Activated naive CD4-positive, alpha-beta T cell treated with anti-CD3 and anti-CD28 coated beads, Interleukin-2, amount 50 U/mL, for 16 hours (primary cell): ENCODE measurements at places on chromosomes 5 and 9.
A peak's percentile ranks its signal among the peaks of the same experiment; 100 is the strongest.

DNA sequence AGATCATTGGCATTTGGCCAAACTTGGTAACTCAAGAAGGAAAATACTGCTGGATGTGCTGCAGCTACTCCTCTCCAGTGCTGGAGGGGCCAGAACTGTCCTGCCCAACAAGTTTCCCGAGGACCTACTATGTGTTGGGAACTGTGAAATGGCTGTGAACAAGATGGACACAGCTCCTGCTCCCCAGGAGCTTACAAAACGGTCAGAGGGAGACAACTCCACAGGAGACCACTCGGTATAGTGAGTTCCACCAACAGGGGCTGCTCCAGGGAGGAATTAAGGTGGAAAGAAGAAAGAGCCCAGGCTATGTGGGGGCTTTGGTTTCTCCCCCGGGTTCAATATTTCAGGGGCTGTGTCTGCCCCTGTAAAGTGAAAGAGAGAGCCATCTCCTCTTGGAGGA is 78.8 kb downstream of the GNA14 start:
- DNase-seq = no peak

DNA sequence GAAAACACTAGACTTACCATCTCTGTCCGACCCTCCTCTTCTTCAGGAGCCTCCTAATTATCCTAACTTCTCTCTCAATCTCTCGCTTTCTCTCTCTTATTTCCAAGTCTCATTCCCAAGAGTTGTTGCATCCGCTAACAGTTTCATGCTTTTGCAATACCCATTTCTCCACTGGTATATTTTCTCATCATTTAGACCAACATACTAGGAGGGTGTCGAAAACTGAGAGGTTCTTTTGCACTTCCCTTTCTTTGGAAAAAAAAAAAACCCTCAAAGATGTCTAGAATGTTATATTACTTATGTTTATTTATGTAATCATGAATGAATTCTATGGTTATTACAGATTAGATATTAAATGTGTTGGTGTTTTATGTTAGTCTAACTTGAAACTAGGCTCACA is 35.9 kb downstream of the SPZ1 start:
- DNase-seq = no peak

DNA sequence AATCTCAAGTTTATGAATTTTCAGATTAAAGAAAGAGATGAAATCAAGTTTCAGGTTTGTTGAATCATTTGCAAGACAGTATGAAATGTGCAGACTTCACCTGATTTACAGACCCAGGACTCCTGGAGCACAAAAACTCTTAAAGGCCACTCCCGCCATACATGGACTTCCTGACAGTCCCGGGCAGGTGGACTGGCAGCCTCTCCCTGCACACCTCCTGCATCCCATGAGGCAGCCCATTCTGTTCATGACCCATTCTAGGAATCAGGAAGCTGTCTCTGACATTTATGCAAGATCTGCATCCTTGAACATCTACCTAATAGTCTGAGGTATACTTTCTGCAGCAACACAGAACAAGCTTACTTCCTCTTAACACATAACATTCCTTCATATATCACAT is 5.9 kb downstream of the DDX31 start:
- DNase-seq = no peak

GRCh38 chr5:32445287-32445758 is 783 bp upstream of the ZFR start:
- no peak for DNase-seq

GRCh38 chr5:64807520-64807919 is 38.8 kb downstream of the CWC27 start:
- no peak for DNase-seq

GRCh38 chr5:179378116-179378440 is 32.8 kb upstream of the ADAMTS2 start:
- DNase-seq = no peak

DNA sequence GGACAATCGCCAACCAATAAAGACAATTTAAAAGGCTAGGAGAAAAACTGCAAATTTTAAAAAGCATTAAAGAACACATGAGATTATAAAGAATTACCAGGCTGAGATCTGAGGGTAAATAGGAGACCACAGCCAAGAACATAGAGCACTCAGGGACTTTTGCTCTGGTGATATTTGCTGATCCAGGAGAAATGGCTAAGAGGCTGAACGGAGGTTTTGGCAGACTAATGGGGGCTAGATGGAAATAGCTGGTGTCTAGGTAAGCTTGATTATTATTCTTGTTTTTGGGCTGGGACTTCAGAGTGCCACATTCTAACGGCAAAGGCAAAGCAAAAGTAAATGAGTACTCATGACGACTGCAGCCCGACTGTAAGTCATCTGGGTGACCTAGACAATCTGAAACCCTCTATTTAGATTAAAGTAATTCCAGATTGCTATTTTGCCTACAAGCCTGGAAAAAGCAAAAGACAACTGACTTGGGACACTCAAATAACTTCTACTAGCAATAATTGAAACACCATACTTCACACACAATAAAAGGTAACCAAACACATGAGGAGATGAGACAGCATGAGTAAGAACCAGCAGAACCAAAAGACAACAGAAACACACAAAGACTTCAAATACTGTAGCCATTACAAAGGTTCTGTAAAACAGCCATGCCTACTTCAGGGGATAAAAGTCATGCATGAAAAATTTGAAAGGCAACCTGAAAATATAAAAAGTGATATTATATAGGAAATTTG is 68.8 kb downstream of the JAKMIP2 start:
- no peak for DNase-seq

DNA sequence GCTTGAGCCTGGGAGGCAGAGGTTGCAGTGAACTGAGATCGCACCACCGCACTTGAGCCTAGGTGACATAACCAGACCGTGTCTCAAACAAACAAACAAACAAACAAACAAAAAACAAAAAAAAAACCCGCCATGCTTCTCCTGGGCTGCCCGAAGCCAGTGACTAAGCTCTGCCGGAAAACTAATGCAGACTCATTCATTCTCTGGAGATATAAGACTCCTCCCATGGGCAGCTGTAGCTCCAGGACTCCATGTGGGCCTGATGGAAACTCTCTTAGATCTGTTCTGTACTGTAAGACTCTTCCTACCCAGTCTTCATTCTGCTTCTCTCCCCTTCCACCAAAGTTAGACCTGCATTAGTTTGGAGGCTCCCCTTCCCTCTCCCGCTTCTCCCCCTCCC is 11.1 kb downstream of the GLDC start:
- DNase-seq = no peak

DNA sequence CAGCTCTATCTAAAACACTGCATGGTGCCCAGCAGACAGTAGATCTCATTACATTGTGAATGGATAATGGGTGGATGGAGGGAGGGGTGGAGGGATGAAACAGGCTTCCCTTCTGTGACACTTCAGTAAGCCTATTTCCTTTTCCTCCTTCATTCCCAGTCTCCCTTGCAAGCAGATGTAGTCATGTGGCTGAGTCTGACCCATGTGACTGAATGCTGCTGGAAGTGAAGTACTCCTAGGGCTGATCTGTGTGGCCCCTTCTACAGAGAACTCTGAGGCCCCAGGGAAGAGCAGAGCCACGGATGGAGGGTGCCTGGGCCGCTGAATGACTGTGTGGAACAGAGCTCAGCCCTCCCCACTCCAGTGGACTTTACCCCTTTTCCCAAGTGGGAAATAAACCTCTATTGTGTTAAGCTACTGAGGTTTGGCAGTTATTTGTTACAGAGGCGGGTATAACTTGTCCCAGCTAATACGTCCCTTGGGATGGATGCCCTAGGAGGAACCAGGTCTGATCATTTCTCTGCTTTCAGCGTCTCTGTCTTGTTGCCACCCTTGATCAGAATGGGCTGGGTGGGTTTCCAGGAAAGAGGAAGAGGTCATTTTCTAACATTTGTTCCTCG is 176.1 kb upstream of the MVB12B start:
- DNase-seq = no peak

GRCh38 chr9:1952001-1952400 is 63.1 kb upstream of the SMARCA2 start:
- no peak for DNase-seq

DNA sequence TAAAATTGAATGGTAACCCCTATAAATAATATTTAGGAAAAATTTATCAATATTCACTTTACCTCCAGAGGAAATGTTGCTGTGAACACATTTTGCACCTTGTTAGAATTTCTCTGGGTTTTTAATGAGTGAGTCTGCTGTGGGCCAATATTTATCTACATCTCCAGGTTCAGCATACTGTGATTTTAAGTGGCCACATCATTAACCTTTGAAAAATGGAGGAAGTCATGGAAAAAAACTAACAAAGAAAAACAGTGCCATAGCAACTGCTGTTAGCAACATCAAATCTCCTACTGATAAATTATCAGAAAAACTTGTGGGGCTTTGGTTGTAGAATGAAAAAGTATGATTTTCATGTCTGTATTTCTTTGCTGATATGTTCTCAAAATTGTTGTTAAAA is 55.0 kb downstream of the CD180 start:
- no peak for DNase-seq

GRCh38 chr5:146877783-146878475 is 628 bp downstream of the PPP2R2B start:
- DNase-seq = peak; percentile 14

GRCh38 chr9:90271707-90272106 is 370.9 kb downstream of the DIRAS2 start:
- no peak for DNase-seq

- DNase-seq = no peak
These were observed 3.3 kb upstream of the SLC6A19 start for GRCh38 chr5:1197876-1198666.

GRCh38 chr9:126456441-126457174 is 130.0 kb downstream of the MVB12B start:
- DNase-seq = no peak

GRCh38 chr9:132646726-132647125 is 23.1 kb downstream of the DDX31 start:
- no peak for DNase-seq

DNA sequence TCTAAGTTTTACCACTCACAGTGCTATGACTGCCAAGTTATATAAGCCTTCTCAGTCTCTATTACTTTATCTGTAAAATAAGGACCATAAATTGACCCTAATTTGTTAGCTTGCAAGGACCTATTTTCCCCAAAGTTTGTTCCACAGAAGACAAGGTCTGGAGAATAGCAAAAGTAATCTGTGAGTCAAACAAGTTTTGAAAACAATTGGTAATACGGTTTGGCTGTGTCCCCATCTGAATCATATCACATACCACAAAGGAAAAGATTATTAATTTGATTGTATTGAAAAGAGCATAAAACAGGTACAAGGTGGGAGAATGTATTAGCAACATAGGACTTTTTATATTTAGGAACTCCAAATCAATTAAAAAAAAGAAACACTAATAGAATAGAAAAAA is 124.0 kb upstream of the TARS1 start:
- DNase-seq = no peak

GRCh38 chr9:3398232-3398648 is 127.6 kb downstream of the RFX3 start:
- no peak for DNase-seq

DNA sequence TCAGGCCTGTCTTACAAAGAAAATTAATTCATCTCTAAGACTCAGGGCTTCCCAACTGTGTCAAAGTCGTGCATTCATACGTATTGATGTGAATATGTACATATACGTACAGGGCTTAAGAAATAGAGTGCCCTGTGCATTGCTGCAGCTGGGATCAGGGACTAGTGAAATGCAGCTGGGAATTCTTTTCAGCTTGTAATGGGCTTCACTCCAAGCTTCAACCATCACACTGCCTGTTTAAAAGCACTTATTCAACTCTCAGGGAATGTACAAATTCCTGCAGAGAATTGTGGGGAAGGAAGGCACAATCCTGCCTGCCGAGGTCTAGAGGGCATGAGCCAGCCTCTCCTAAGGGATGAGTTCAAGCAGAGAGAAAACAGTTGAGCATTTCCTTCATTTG is 59.6 kb upstream of the MAN2A1 start:
- DNase-seq = no peak

DNA sequence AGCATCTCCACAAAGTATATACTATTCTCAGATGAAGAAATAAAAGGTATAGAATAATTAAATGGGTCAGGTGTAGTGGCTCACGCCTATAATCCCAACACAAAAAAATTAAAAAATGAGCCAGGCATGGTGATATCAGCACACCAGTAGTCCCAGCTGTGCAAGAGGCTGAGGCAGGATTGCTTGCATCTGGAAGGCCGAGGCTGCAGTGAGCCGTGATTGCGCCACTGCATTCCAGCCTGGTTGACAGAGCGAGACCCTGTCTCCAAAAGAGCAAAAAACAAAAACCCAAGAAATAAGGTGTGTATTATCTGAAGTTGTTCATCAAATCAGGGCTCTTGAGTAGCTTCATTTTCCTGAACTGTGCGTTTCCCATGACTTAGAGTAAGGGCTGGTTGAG is 83.2 kb upstream of the MYO10 start:
- no peak for DNase-seq

- no peak for DNase-seq
These were observed 207.3 kb downstream of the TMEM38B start for GRCh38 chr9:105901514-105902109.

- DNase-seq = no peak
These were observed 269.6 kb upstream of the DAP start for GRCh38 chr5:11030671-11031070.

DNA sequence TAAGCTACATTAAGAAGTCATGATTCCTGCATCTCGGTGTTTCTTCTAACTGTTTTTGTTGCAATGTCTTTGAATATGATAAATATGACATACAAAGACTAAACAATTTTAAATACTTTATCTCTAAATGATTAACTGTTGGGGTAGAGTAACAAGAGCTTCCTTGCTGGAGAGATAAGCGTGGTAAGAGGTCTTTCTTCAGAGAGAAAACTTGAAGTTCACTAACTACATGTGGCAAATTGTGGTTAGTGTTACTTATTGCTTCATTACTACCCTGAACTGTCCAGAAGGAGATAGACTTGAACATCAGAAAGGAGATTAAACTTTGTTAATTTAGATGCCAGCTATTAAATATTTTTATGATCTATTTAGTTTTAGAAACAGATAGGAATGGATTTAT is 7.0 kb upstream of the ARSB start:
- no peak for DNase-seq

- DNase-seq = no peak
These were observed 25.0 kb downstream of the SGTB start for GRCh38 chr5:65696892-65697291.

DNA sequence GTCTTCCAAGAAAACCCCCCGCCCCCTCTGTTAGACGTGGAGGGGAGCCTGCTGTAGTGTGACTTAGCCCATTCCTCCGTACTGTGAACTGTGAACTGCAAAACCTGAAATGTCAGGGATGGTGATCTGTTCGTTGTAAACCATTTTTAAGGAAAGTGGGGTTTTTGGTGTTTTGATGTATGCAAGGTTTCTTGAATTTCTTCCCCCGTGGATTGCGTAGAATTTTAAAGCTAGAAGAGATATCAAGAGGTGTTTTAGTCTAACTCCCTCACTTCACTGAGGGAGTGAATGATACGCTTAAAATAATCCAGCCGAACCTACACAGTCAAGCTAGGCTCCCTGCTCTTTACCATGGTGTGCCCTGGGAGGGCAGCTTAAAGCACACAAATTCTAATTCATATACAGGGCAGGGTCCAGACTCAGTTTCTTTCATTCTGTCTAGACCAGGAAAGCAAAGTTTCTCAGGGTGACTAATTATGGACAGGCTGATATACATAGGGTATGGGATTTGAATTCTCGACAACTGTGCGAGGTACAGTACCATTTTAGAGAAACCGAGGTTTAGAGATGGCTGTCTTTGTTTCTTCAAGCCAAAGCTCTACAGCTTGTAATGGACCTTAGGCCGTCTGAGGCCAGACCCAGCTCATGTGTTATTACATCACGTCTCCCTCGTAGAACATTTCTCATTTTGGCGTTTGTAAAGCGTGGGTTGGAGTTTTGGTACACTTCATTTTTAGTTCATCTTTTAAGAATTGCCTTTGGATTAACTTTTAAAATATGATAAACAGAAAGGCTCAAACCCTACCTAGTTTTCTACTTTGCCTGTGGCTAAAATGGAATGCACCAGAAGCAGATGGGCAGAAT is 2.7 kb downstream of the PTGER4 start:
- DNase-seq = no peak
